Stimulated activated CD8-positive, alpha-beta memory T cell treated with anti-CD3 and anti-CD28 coated beads, Interleukin-4, amount 100 ng/mL, for 4 hours (primary cell): ENCODE measurements at places on chromosomes 13 and 19.

DNA sequence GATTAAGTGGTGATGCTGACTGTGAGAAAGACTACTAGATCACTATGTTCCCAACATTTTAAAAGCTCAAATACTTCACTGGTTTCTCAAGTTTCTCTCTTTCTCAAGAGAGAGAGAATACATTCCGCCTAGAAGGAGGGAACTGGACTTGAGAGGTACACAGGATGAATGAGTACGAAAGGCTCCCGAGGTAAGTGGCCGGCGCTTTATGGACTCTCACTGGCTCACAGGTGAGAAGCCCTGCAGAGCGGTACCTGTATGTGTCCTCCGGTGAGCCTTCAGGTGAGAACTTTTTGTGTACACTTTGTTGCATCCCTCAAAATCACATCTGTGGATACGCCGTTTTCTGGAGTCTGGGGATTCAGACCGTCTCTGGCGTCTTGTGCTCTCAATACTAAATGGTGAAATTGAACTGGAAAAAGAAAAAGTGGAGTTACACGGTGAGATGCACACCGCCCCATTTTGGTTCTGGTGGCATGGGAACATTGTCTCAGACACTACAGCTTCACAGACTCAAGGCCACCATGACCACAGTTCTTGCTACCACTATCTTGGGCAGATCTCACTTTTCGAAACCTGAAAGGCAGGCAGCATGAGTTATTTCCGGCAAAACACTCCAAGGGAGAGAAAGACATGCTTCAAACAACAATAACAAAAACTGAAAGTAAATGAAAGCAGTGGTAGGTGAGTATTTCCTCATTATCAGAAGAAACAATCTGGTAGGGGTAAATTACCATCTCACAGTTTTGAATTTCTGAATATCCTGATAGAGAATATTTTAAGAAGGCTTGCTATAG is 418.9 kb downstream of the KLF12 start:
- no peak for DNase-seq

GRCh38 chr13:49353908-49354307 is 90.0 kb downstream of the CAB39L start:
- no peak for DNase-seq

GRCh38 chr13:76717092-76717491 is 169.1 kb downstream of the KCTD12 start:
- DNase-seq = no peak

DNA sequence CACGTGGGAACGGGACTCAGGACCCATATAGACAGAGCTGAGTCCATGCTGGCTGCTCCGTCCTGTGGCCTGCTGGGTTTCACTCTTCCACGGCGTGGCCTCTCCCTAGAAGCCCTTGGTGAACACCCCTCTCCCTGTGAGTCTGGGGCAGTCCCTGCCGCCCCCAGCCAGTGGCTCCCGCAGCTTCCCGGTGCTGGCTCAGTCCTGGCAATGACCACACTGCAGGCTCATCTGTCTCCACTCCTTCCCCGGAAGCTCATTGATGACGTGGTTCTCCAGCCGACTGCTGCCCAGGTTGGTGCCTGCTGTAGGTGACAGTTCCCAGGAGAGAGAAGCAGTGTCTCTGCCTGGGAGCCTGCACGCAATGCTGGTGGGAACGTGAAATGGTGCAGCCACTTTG is 2.1 kb upstream of the TEX29 start:
- DNase-seq = no peak

DNA sequence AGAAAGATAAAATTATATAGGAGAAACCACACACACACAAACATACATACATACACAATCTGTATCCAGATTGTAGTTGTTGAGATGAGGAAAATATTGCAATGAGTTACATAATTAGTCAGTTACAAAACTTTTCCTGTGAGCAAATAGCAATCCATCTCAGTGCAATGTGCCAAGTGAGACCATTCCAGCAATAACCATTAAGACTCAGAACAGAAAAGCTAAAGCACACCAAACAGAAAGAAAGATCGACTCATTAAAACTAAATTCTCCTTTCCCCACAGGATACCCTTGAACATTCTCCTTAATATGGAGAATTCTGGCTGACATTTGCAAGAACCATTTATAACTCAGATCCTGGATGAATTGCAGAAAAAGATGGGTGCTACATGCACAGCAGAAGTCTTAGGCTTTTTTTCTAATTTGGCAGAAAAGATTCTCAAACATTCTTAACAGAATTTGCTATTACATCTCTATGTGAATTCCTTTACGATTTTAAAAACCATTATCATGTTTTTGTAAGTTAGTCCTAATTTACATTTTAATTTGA is 1341.2 kb upstream of the SPRY2 start:
- no peak for DNase-seq

- no peak for DNase-seq
Observed at GRCh38 chr19:40139533-40140287, 49.0 kb upstream of the ZNF780A start.

- no peak for DNase-seq
Observed at GRCh38 chr19:10474962-10475451, 28.1 kb downstream of the KEAP1 start.

DNA sequence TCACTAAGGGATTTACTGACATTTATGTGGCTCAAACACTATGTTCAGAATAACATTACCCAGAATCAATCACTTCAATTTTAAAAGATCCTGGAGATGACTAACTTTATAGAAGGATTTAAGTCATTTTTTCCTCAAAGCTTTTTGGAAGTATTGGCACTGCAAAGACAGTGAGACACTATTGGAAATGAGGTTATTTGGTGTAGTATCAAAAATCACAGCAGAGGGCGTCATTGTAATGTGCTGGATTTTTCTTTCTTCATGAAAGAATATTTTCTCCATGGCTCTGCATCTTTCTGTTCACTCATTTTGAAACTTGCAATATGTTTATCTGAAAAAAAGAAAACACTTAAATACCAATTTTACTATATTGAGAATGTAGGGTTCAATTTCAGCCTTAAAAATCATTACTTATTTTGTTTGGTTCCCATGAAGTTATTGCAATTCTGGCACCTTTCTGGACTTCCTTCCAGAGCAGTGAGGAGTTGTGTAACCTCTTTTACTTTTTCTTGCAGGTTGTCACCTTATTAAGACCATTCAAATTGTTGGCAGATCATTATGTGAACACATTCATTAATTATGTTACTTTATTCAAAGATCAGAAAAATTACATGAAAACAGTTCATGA is 3.7 kb upstream of the CSNK1A1L start:
- no peak for DNase-seq

GRCh38 chr19:5006201-5006600 is 37.3 kb downstream of the KDM4B start:
- no peak for DNase-seq

- no peak for DNase-seq
Observed at GRCh38 chr19:12802267-12803106, 618 bp downstream of the THSD8 start.

DNA sequence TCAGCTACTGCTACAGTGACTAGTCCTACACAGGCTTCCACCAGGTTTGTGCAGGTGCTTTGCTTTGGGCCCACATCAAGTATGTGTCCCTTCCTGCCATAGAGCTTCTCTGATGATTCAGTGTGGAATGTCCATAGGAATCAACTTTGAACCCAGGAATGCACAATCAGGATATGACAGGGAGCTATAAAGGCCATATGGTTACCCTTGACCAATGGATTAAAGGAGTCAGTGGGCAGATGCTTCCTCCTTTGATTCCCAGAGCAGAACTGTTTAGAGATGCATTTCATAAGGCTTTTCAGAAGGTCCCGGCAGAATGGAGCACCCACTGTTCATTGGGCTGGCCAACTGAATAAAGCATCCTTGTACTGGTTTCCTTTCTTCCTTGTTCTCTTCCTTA is 145.2 kb upstream of the WASF3 start:
- DNase-seq = no peak

DNA sequence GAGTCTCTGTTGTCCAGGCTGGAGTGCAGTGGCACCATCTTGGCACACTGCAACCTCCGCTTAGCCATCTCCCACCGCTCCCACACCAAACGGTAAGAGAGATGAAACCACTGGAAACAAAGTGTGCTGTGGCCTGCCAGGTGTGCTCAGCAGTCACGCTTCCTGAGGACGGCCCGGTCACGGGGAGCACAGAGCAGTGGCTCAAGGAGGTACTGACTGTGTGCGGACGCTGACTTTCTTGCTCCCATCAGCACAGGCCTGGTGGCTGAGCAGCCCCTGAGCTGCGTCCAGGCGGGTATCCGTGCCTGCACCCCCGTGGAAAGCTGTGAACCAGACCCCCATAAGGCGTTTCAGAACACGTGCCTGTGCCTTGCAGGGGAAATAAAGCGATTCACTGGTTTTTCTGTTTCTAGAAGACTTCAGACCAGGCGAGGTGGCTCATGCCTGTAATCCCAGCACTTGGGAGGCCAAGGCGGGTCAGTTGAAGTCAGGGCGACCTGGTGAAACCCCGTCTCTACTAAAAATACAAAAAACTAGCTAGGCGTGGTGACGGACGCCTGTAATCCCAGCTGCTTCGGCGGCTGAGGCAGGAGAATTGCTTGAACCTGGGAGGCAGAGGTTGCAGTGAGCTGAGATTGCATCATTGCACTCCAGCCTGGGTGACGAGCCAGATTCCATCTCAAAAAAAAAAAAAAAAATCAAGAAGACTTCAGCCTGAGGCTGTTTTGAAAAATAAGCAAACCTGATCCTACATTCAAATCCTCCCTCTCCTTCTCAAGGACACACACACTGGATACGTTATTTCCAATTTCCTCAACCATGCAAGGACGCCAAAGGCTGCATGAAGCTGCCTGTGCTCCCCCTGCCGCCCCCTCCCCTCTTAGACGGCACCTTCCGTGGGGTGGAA is 25.5 kb downstream of the ADPRHL1 start:
- DNase-seq = no peak

- peak; percentile 90 for DNase-seq
Observed at GRCh38 chr19:1074544-1075283, 7.7 kb downstream of the ARHGAP45 start.

GRCh38 chr19:34731019-34731829 is 2.8 kb upstream of the ZNF181 start:
- DNase-seq = no peak

DNA sequence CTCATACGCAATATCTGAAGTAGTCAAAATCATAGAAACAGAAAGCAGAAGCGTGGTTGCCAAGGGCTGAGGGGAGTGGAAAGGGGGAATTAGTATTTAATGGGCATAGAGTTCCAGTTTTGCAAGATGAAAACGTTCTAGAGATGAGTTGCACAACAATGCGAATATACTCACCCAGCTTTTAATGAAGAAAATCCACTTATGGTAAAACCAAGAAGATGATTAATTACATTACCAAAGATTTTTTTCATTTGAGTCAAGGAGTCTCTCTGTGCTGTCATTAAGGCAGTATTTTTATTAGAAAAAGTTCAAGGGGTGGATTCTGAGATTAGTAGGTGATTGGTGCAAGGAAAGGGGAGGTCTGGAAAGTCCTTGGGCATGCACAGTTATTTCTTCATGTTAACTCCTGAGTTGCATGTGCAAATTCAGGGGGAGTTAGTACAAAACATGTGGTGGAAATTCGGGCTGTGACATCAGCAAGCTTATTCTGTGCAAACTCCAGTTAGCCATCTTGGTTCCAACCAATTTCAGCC is 6.9 kb upstream of the CBY2 start:
- no peak for DNase-seq

- DNase-seq = no peak
Observed at GRCh38 chr13:32663660-32664059, 77.4 kb downstream of the PDS5B start.

DNA sequence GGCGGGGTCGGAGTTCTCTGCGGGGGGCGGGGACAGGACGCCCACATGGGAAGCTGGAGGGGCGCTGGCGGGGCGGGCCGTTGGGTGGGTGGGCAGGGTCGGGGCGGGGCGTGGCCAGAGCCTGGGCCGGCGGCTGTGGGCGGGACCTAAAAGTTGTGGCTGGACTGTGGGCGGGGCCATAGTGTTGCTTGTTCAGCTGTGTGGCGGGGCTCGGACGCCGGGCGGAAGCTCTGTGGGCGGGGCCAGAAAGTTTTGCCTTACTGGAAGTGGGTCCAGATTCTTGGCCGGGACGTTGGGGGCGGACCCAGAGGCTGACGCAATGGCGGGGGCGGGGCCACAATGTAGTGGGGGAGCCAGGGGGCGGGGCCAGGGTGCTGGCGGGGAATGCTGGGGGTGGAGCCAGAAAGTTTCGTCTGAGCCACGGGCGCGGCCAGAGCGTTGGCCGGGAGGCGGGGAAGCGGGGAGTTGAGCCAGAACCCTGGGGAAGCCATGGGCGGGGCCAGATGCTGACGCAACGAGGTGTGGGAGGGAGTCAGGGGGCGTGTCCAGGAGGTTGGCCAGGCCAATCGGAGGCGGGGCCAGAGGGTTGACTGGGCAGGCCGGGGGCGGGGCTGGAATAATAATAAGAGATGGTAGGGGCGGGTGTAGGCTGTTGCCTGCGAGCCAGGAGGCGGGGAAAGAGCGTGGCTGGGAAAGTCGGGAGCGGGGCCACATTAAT is 527 bp downstream of the CCDC9 start:
- DNase-seq = peak; percentile 99

- no peak for DNase-seq
Observed at GRCh38 chr19:55697698-55698097, 22.7 kb downstream of the EPN1 start.

GRCh38 chr13:33052506-33053280 is 36.5 kb downstream of the KL start:
- no peak for DNase-seq

DNA sequence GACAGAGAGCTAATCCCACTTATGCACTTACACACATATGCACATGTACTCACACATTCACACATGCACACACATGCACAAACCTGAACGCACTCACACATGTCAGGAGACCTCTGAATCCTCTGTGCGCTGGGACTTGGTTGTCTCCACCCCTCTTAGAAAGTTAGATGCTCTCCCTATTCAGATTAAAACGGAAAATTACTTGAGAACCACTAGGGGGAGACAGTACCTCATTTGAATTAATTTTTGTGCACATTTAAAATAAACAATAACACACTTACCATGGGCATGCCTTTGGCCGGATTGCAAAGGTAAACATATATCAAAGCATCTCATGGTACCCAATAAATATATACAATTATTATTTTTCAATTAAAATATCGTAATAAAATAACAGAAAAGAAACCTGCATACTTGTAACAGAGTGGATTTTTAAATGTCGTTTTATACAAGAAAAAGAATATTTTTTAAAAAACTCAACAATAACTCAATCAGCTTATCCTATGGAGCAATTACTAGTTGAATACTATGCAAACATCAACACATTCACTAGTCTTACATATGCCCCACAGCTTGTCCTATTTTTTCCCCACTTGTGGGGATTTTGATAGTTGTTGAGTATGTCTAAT is 9.5 kb upstream of the LILRB4 start:
- no peak for DNase-seq

DNA sequence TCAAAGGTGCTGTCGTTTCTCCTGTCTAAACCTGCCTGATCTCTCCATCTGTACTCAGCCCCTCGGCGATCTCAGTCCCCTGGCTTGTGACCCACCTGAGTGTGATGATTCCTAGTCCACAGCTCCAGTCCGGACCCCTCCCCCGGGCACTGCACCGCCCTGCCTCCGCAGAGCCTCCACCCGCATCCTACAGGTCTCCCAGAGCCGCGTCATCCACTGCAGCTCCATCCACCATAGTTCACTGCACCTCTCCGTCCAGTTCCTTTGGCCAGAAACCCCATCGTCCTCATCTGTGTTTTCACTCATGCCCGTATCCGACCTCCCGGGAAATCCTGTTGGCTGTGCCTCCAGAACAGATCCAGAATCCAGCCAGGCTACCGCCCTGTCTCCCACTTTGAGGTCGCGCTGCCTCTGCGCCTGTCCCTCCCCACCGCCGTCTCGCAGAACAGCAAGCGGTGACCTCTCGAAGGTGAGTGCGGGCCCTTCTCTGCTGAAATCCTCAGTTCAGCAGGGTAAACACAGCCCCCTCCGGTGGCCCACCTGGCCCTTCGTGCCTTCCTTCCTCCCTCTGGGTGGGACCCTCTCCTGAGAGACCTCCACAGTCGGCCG is 51.9 kb upstream of the MCF2L start:
- DNase-seq = no peak
